ENCODE measurements at places on chromosomes 11 and 22. TPM values are rescaled to one million over a fixed set of nuclear protein-coding genes. Genes with fewer than 3 reads are reported as not detected.

GRCh38 chr11:44835296-44835695, 108.5 kb downstream of the TSPAN18 start:
- DNase-seq: no peak
- H3K27me3 ChIP-seq: peaks cover 5% of the 10 kb centered on the region
- H3K27ac ChIP-seq: no peak overlapping the region
- H3K4me1 ChIP-seq: peaks cover 16% of the 10 kb centered on the region

DNA sequence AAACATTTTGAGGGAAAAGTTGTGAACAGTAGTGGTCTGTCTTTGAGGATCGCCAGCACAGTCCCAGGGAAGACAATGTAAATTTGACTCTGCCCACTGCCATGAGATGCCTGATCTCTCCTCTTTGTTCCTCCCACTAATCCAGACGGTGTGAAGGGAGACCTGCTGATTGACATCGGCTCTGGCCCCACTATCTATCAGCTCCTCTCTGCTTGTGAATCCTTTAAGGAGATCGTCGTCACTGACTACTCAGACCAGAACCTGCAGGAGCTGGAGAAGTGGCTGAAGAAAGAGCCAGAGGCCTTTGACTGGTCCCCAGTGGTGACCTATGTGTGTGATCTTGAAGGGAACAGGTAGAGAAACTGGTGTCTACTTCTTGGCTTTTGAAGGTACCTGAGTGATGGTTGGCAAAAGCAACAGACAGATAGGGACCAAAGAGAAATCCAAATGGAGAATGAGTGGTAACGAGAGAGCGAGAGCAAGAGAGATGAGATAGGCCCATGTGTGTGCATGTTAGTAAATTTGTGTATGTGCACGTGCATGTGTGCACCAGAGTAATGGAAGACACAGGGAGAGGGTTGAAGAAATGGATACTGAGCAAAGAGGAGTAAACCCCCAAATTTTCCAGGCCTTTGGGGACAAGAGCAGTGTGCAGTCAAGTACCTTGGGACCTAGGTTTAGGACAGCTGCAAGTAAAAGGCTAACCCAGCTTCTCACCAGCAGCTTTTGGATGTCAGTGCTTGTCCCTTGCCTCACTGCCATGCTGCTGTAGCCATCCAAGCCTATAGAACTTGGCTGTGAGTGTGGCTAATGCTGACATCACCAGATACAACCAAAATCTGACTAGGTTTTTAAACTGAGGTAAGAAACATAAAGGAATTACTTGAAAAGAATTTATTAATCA, 1.9 kb downstream of the NNMT start:
- H3K4me3 ChIP-seq: no peak overlapping the region
- H3K27me3 ChIP-seq: no peaks in the 10 kb centered on the region
- no peak for DNase-seq
- H3K27ac ChIP-seq: no peak overlapping the region
- H3K36me3 ChIP-seq: peaks cover 31% of the 10 kb centered on the region
- peaks cover 3% of the 10 kb centered on the region for H3K4me1 ChIP-seq

MS4A2 gene
- total RNA-seq: not detected

MPZL3 gene
- 0.54 TPM for total RNA-seq

SCT gene
- not detected for total RNA-seq

All from glutamatergic neuron (in vitro differentiated cells).